ENCODE measurements at places on chromosomes 6 and 20. TPM values are rescaled to one million over a fixed set of nuclear protein-coding genes. Genes with fewer than 3 reads are reported as not detected.
A peak's percentile ranks its signal among the peaks of the same experiment; 100 is the strongest.

DNA sequence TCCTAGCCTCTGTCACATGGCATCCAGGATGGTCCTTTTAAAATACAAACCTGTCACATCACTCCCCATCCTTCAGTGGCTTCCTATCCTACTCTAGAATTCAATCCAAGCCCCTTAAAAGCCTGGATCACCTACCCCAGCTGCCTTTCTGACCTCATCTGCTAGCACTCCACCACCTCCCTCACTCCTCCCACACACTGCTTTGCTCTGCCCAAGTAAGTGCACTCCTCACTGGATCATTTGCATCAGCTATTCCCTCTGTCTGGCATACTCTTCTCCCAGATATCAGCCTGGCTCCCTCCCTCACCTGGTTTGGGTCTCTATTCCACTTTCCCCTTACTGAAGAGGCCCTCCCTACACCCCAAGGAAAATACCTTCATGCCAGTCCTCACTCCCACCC lies 10.5 kb downstream of the C6orf136 start:
- H3K27ac ChIP-seq: no peak overlapping the region
- H3K27me3 ChIP-seq: no peaks in the 10 kb centered on the region
- peaks cover 96% of the 10 kb centered on the region for H3K36me3 ChIP-seq

GRCh38 chr6:117441824-117442264 lies 16.1 kb upstream of the ROS1 start:
- H3K27ac ChIP-seq: no peak overlapping the region
- no peak for DNase-seq
- H3K4me1 ChIP-seq: peaks cover 16% of the 10 kb centered on the region
- H3K36me3 ChIP-seq: no peaks in the 10 kb centered on the region

DNA sequence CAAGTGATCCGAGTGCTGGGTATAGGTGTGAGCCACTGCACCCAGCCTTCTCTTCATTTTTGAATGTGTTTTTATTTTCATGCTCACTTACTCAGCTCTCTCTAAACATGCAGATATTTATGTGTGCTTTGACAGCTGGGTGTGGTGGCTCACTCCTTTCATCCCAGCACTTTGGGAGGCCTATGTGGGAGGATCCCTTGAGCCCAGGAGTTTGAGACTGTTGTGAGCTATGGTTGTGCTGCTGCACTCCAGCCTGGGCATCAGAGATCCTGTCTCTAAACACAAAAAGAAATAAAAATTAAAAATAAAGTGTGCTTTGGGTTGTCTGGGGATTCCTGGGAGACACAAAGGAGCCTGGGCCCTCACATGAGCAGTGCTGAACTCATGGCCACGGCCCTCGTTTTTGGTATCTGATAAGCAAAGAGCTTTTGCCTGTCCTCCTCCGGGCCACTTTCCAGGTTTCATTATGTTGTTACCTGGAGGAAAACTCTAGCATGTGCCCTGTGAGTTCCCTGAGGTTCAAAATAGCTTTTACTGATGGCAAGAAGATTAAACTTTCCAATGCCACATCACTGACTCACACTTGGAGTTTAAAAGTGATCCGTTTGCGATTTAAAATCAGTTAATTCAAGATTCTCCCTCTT lies 78.5 kb downstream of the CD164 start:
- no peak overlapping the region for H3K27ac ChIP-seq
- H3K36me3 ChIP-seq: no peaks in the 10 kb centered on the region
- H3K27me3 ChIP-seq: no peaks in the 10 kb centered on the region
- no peak for DNase-seq

- peaks cover 21% of the 10 kb centered on the region for H3K4me1 ChIP-seq
- no peak for DNase-seq
- peaks cover 5% of the 10 kb centered on the region for H3K36me3 ChIP-seq
- no peak overlapping the region for H3K27ac ChIP-seq
- peak overlapping the region; percentile 83 for H3K4me3 ChIP-seq
Measured at GRCh38 chr20:6767126-6767535, 355 bp upstream of the BMP2 start.

GRCh38 chr6:137471497-137471896 lies 22.7 kb downstream of the OLIG3 start:
- H3K4me3 ChIP-seq: no peak overlapping the region
- H3K4me1 ChIP-seq: no peaks in the 10 kb centered on the region
- H3K27ac ChIP-seq: no peak overlapping the region

DNA sequence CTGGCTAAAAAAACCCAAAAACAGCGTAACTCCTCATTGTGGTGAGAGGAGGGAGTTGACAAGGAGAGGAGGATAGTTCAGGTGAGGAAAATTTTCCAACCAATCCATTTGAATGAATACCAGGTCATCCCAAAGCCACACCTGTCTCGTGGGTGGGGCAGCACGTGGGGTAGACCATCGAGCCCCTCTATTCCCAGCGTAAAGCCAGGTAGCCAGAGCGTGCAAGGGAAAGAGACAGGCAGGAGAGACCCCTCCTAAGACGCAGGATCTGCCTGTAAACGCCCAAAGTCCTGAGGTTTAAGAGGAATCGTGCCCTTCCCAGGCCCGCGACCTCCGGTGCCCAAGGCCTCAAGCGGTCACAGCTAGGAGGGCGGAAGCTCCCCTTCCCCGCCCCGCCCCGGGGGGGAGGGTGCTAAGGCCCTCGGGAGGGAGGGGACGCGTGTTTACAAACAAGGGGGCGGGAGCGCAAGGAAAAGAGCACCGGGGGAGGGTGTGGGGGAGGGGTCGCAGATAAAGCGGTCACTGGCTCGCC lies 712 bp downstream of the RXRB start:
- peaks cover 29% of the 10 kb centered on the region for H3K4me1 ChIP-seq
- H3K36me3 ChIP-seq: peaks cover 68% of the 10 kb centered on the region
- H3K4me3 ChIP-seq: peak overlapping the region; percentile 85
- H3K27ac ChIP-seq: peak overlapping the region; percentile 89
- H3K27me3 ChIP-seq: no peaks in the 10 kb centered on the region

DNA sequence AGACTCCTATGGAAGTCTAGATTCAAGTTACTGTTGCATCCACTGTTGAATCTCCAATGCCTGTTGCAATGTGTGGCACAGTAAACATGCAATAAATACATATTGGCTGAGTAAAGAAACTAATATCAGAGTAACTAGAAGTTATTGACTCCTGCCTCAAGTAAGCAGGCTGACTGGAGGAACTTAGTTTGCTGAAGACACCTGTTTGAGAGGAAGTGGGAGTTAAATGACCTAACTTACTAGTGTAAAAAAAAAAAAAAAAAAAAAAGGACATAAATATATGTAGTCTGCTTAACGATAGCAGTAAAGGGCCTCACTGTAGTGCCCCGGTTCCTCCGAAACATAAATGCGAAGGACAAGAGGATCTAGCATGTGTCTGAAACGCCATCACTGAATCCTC lies 249.8 kb upstream of the PRDM1 start:
- H3K27me3 ChIP-seq: no peaks in the 10 kb centered on the region
- no peaks in the 10 kb centered on the region for H3K4me1 ChIP-seq
- no peak overlapping the region for H3K4me3 ChIP-seq
- H3K36me3 ChIP-seq: no peaks in the 10 kb centered on the region

GRCh38 chr6:20640181-20640580 lies 105.9 kb downstream of the CDKAL1 start:
- no peaks in the 10 kb centered on the region for H3K36me3 ChIP-seq
- H3K4me1 ChIP-seq: no peaks in the 10 kb centered on the region
- no peak overlapping the region for H3K27ac ChIP-seq
- no peak for DNase-seq

DNA sequence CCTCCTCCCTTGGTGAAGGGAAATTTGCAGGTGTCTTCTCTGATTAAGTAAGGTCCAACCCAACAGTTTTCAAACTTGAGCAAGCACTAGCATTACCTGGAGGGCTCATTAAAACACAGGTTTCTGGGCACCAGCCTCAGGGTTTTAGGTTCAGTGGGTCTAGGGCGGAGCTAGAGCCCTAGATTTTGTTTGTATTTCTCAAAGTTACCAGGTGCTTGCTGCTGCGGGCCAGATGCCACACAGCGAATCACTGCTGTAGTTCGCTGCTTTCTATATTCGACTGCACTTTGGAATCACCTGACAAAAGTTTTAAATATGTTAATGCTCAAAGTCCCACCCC lies 869 bp downstream of the COL21A1 start:
- H3K4me3 ChIP-seq: no peak overlapping the region
- no peaks in the 10 kb centered on the region for H3K36me3 ChIP-seq
- no peaks in the 10 kb centered on the region for H3K27me3 ChIP-seq
- H3K4me1 ChIP-seq: no peaks in the 10 kb centered on the region

GRCh38 chr20:35385733-35386132 lies 26.0 kb downstream of the UQCC1 start:
- no peak overlapping the region for H3K4me3 ChIP-seq
- H3K4me1 ChIP-seq: no peaks in the 10 kb centered on the region
- H3K36me3 ChIP-seq: peaks cover 42% of the 10 kb centered on the region
- no peak overlapping the region for H3K27ac ChIP-seq
- no peaks in the 10 kb centered on the region for H3K27me3 ChIP-seq

DNA sequence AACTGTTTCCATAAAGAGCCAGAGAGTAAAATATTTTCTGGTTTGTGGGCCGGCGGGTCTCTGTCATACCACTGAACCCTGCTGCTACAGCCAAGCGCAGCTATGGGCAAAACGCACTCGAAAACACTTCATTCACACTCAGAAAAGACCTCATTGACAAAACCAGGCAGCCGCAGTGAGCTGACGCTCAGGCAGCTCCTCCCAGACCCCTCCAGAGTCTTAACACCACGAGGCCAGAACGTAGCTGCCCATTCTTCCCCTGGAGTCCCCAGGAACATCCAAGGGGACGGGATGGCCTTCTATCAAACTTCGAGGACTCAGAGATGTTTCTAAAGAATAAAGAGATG lies 35.6 kb upstream of the ZBP1 start:
- peak; percentile 21 for DNase-seq
- H3K4me3 ChIP-seq: no peak overlapping the region
- no peak overlapping the region for H3K27ac ChIP-seq
- H3K27me3 ChIP-seq: no peaks in the 10 kb centered on the region
- peaks cover 16% of the 10 kb centered on the region for H3K36me3 ChIP-seq
- 0 out of 2 replicates have a peak, but pooled peaks cover 3% of the 10 kb centered on the region for H3K4me1 ChIP-seq

- peaks cover 71% of the 10 kb centered on the region for H3K36me3 ChIP-seq
- peaks cover 34% of the 10 kb centered on the region for H3K4me1 ChIP-seq
- no peak overlapping the region for H3K4me3 ChIP-seq
- no peak overlapping the region for H3K27ac ChIP-seq
- H3K27me3 ChIP-seq: no peaks in the 10 kb centered on the region
Measured at GRCh38 chr6:117546674-117547073, 55.6 kb downstream of the GOPC start.

DNA sequence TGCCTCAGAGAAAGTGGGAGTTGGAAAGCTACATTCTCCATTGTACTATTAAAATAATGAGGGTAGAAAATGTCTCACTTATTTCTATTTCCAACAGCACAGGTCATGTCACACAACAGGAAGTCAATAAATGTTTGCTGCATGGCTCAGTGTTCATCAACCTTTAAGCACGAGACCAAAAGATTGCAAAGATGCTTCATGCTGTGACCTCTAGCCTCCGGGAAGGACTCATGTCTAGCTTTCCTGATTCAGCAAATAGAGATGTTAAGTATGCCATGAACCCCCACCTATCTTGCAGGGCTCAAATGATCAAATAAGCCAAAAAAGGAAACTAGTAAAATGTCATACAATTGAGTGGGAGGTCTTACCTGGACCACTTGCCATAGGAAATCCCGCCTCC lies 57.4 kb downstream of the NCOA6 start:
- DNase-seq: no peak
- H3K4me3 ChIP-seq: no peak overlapping the region
- no peaks in the 10 kb centered on the region for H3K27me3 ChIP-seq
- peaks cover 75% of the 10 kb centered on the region for H3K36me3 ChIP-seq

GRCh38 chr20:52031206-52031562 lies 160.4 kb downstream of the ZFP64 start:
- H3K36me3 ChIP-seq: no peaks in the 10 kb centered on the region
- peaks cover 32% of the 10 kb centered on the region for H3K4me1 ChIP-seq
- no peaks in the 10 kb centered on the region for H3K27me3 ChIP-seq
- H3K27ac ChIP-seq: peak overlapping the region; percentile 97
- DNase-seq: no peak

GRCh38 chr20:53216478-53216855 lies 244.3 kb downstream of the TSHZ2 start:
- H3K36me3 ChIP-seq: no peaks in the 10 kb centered on the region
- no peak overlapping the region for H3K4me3 ChIP-seq
- DNase-seq: no peak
- no peak overlapping the region for H3K27ac ChIP-seq

GRCh38 chr6:6980999-6981597 lies 126.7 kb upstream of the RREB1 start:
- H3K4me1 ChIP-seq: no peaks in the 10 kb centered on the region
- no peak overlapping the region for H3K27ac ChIP-seq
- no peak for DNase-seq
- no peak overlapping the region for H3K4me3 ChIP-seq
- H3K27me3 ChIP-seq: no peaks in the 10 kb centered on the region

GRCh38 chr6:45420083-45420908 lies 42.6 kb upstream of the SUPT3H start:
- no peaks in the 10 kb centered on the region for H3K27me3 ChIP-seq
- peak overlapping the region; percentile 72 for H3K27ac ChIP-seq
- peaks cover 22% of the 10 kb centered on the region for H3K36me3 ChIP-seq
- peaks cover 19% of the 10 kb centered on the region for H3K4me1 ChIP-seq
- H3K4me3 ChIP-seq: peak overlapping the region; percentile 87

DNA sequence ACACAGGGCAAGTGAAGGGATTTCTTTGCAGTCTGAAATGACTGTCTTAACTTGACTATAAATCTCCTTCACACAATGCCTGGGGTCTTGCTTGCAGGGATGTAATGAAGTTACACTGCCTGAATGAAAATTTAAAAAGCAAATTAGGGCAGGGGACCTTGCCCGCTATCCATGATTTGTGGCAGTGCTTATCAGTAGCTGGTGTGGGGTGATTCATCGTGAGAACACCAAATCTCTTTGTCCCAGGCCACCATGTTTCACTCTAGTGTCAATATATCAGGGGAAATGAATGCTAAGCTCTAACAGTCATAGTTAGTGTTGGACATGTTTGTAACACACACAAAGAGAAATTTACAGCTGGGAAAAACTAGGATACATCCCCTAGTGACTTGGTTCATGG lies 713.7 kb upstream of the EPHA7 start:
- no peaks in the 10 kb centered on the region for H3K36me3 ChIP-seq
- no peak for DNase-seq
- no peak overlapping the region for H3K4me3 ChIP-seq
- no peaks in the 10 kb centered on the region for H3K4me1 ChIP-seq
- H3K27ac ChIP-seq: no peak overlapping the region
- no peaks in the 10 kb centered on the region for H3K27me3 ChIP-seq

DNA sequence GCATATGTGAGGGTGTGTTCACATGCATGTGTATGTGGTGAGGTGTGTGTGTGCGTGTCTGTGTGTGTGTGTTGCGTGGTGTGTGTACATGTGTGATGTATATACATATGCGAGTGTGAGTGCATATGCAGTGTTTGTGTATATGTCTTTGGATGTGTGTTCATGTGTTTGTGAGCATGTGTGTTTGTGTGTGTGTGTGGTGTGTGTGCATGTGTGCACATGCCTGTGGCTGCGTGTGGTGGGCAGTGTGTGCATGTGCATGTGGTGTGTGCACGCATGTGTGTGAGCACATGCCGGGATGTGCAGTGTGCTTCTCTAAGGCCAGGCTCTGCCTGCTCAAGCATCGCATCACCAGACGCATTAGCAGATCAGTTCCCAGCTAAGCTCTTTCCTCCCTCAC lies 5.7 kb downstream of the THBS2 start:
- H3K27me3 ChIP-seq: no peaks in the 10 kb centered on the region
- H3K4me3 ChIP-seq: no peak overlapping the region
- H3K4me1 ChIP-seq: no peaks in the 10 kb centered on the region
- DNase-seq: no peak
- no peaks in the 10 kb centered on the region for H3K36me3 ChIP-seq
- no peak overlapping the region for H3K27ac ChIP-seq

Gene PRSS16
- total RNA-seq: not detected

Gene SLC22A2
- not detected for total RNA-seq

Gene OR2B6
- total RNA-seq: not detected

Gene LRRC73
- not detected for total RNA-seq

Gene MOG
- not detected for total RNA-seq

Gene LGSN
- not detected for total RNA-seq

Gene PHACTR3
- total RNA-seq: not detected

Gene TGM3
- 5.3 TPM for total RNA-seq

Gene ZNF391
- not detected for total RNA-seq

Gene SUMO4
- total RNA-seq: 0.25 TPM

Gene MEA1
- total RNA-seq: 118 TPM

Gene PPIL6
- total RNA-seq: 0.29 TPM

Data from SJSA1 (cell line).